ENCODE measurements at places on chromosomes 3 and 15. TPM values are rescaled to one million over a fixed set of nuclear protein-coding genes. Genes with fewer than 3 reads are reported as not detected.
A peak's percentile ranks its signal among the peaks of the same experiment; 100 is the strongest.

The CCRL2 gene
- not detected for total RNA-seq

DNA sequence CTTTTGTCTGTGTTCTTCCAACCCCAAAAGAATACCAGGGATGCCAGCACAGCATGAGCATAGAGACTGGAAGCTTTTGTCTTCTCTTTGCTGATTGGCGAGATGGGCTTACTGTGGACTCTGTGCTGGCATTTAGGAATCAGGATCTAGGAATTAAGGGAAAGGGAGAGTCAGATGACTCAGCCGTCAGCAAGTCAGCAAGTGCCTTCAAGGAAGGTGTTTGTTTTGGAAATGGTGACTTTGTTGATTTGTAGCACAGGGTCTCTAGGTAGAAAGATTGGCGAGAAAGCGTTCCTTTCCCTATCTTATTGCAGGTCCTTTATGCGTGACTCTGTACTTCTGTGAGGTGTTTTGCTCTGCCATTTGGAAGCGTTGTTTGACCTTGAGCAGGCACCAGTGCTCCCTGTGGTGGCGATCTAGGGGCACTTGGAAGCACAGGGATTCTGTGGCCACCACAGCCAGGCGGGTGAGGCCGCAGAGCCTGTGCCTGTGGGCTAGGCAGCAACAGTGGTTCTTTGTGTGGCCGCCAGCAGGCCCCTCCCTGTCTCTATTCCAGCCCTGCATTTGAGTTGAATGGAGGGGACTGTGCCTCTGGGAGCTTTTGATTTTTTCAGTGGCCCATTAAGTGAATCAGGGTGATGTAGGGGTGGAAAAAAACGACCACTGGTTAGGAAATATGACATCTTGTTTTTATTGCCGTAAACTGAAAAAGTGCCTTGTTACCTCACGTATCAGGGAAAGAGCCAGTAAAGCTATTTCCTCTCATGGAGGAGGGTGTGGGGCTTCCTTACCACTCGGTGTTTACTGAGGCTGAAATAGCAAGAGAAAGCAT, 19.0 kb downstream of the FAN1 start:
- H3K27ac ChIP-seq: no peak overlapping the region
- H3K27me3 ChIP-seq: no peaks in the 10 kb centered on the region
- DNase-seq: no peak
- no peaks in the 10 kb centered on the region for H3K4me1 ChIP-seq
- H3K4me3 ChIP-seq: no peak overlapping the region

- DNase-seq: no peak
- no peak overlapping the region for H3K4me3 ChIP-seq
- H3K4me1 ChIP-seq: no peaks in the 10 kb centered on the region
- H3K27ac ChIP-seq: no peak overlapping the region
- no peaks in the 10 kb centered on the region for H3K36me3 ChIP-seq
Measured at GRCh38 chr3:166177130-166177529, 339.9 kb upstream of the BCHE start.

The ASB14 gene
- not detected for total RNA-seq

- no peaks in the 10 kb centered on the region for H3K27me3 ChIP-seq
- H3K4me1 ChIP-seq: peaks cover 4% of the 10 kb centered on the region
- DNase-seq: no peak
- H3K36me3 ChIP-seq: no peaks in the 10 kb centered on the region
- H3K4me3 ChIP-seq: no peak overlapping the region
Measured at GRCh38 chr3:98594628-98595324, 1.4 kb upstream of the CPOX start.

The ARPP21 gene
- total RNA-seq: not detected

The GOLGA6L7 gene
- not detected for total RNA-seq

- H3K4me3 ChIP-seq: peak overlapping the region; percentile 93
- DNase-seq: no peak
- H3K27ac ChIP-seq: no peak overlapping the region
- H3K27me3 ChIP-seq: no peaks in the 10 kb centered on the region
Measured at GRCh38 chr3:182795389-182795782, 2.1 kb downstream of the ATP11B start.

- no peaks in the 10 kb centered on the region for H3K36me3 ChIP-seq
- H3K27ac ChIP-seq: no peak overlapping the region
- H3K27me3 ChIP-seq: no peaks in the 10 kb centered on the region
Measured at GRCh38 chr15:45674677-45675076, 39.8 kb downstream of the SQOR start.

The SKOR1 gene
- 0.92 TPM for total RNA-seq

The FBXW12 gene
- total RNA-seq: not detected

DNA sequence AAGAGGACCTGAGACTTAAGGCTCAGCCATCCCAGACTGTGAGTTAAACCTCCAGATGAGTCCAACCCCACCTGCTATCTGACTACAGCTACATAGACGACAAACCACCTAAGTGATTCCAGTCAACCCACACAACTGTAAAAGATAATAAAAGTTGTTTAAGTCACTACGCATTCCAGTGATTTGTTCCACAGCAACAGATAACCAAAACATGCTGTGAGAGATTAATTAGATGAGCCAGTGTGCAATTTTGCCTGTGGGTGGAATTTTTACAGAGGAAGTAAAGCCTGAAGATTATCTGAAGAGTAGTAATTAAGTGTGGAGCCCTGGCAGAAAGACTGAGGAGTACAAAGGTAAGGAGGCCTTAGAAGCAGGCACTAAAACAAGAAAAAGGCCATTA, 5.4 kb downstream of the BTBD1 start:
- H3K27me3 ChIP-seq: no peaks in the 10 kb centered on the region
- H3K36me3 ChIP-seq: no peaks in the 10 kb centered on the region
- H3K4me3 ChIP-seq: no peak overlapping the region
- no peak for DNase-seq

The FRMD5 gene
- 0.12 TPM for total RNA-seq

- no peak for DNase-seq
- no peaks in the 10 kb centered on the region for H3K36me3 ChIP-seq
- no peak overlapping the region for H3K27ac ChIP-seq
- H3K4me1 ChIP-seq: peaks cover 3% of the 10 kb centered on the region
Measured at GRCh38 chr15:63489352-63489751, 15.0 kb upstream of the USP3 start.

GRCh38 chr15:89087161-89087829, 961 bp upstream of the ABHD2 start:
- H3K4me3 ChIP-seq: peak overlapping the region; percentile 47
- H3K27ac ChIP-seq: peak overlapping the region; percentile 58
- H3K27me3 ChIP-seq: no peaks in the 10 kb centered on the region
- no peaks in the 10 kb centered on the region for H3K36me3 ChIP-seq
- no peak for DNase-seq

DNA sequence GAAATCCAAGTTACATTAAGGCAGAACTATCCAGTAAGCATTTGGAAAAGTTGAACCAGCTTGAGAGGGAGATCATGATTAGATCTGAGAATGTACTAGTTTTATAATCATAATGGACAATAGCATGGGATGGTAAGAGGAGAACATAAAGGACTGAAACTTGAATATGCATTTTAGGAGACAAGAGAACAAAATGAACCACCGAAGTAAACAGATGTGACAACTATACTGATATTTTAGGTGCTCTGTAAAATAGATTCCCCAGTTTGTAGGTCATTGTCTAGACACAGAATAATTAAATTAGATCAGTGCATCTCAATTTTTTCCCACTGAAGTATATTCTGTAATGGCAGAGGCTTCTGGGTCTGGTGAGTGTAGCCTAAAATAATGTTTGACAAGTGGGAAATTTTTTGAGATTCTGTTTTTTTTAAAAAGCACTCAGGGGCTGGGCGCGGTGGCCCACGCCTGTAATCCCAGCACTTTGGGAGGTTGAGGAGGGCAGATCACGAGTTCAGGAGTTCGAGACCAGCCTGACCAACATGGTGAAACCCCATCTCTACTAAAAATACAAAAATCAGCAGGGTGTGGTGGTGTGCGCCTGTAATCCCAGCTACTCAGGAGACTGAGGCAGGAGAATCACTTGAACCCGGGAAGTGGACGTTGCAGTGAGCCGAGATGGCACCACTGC, 16.3 kb downstream of the ECT2 start:
- H3K36me3 ChIP-seq: no peaks in the 10 kb centered on the region
- H3K4me3 ChIP-seq: no peak overlapping the region
- H3K27me3 ChIP-seq: no peaks in the 10 kb centered on the region
- no peak for DNase-seq

- H3K27me3 ChIP-seq: no peaks in the 10 kb centered on the region
- no peak for DNase-seq
- no peaks in the 10 kb centered on the region for H3K36me3 ChIP-seq
- no peaks in the 10 kb centered on the region for H3K4me1 ChIP-seq
- no peak overlapping the region for H3K4me3 ChIP-seq
Measured at GRCh38 chr3:45056608-45057301, 30.7 kb downstream of the CLEC3B start.

- no peak for DNase-seq
- H3K4me1 ChIP-seq: no peaks in the 10 kb centered on the region
- no peaks in the 10 kb centered on the region for H3K27me3 ChIP-seq
- no peak overlapping the region for H3K27ac ChIP-seq
Measured at GRCh38 chr3:77370413-77370812, 330.5 kb downstream of the ROBO2 start.

The PLA2G4D gene
- total RNA-seq: not detected

DNA sequence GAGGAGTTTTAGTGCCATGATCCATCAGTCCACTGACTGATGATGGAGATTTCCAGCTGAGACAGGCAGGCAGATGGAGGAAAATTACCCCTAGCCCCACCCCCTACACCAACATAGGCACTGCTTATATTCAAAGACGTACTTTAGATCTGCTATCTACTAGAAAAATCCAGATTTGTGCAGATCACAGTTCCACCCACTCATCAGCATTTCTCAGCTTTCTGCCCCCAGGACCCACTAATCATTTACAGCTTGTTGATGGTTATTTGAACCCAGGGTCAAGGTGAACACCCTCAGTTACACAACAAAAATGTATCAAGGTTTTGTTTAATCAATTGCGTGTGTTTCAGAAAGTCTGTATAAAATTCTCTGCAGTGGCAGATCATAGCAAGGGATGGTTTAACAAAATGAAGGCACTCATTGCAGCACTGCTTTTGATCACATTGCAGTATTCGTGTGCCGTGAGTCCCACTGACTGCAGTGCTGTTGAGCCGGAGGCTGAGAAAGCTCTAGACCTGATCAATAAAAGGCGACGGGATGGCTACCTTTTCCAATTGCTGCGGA, at the start of gene HRG:
HRG (plus strand) TSS at position 390 of the 564 bp plus-strand sequence; CDS start at position 408, 18 bp downstream.
- no peak for DNase-seq
- H3K27ac ChIP-seq: no peak within 1 kb of the TSS
- H3K4me3 ChIP-seq: no peak within 1 kb of the TSS
- no peaks in the 10 kb centered on the region for H3K27me3 ChIP-seq
- H3K4me1 ChIP-seq: no peaks in the 10 kb centered on the region
- no peaks in the 10 kb centered on the region for H3K36me3 ChIP-seq

- H3K4me1 ChIP-seq: no peaks in the 10 kb centered on the region
- H3K27ac ChIP-seq: no peak overlapping the region
- no peak overlapping the region for H3K4me3 ChIP-seq
- DNase-seq: no peak
- no peaks in the 10 kb centered on the region for H3K36me3 ChIP-seq
- no peaks in the 10 kb centered on the region for H3K27me3 ChIP-seq
Measured at GRCh38 chr3:178302966-178303930, 233.0 kb upstream of the KCNMB2 start.

DNA sequence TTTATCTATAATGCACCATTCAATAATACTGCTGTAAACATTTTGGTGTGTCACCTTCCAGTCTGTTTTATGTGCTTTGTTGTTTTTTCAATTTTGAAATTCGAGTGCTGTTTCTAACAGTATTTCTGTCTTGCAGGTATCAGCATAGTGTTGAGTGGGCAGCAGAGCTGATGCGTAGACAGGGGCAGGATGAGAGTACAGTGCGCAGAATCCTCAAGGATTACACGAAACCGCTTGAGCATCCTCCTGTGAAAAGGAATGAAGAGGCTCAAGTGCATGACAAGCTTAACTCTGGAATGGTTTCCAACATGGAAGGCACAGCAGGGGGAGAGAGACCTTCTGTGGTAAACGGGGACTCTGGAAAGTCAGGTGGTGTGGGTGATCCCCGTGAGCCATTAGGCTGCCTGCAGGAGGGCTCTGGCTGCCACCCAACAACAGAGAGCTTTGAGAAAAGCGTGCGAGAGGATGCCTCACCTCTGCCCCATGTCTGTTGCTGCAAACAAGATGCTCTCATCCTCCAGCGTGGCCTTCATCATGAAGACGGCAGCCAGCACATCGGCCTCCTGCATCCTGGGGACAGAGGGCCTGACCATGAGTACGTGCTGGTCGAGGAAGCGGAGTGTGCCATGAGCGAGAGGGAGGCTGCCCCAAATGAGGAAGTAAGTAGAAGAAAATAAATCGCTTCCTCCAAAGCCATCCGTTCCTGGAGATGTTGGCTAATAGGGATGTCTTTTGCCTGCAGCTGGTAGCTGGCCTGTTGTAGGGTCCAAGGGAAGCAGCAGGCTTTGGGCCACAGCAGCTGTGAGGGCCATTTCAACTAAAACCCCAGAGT, 19.1 kb downstream of the TSEN2 start:
- H3K4me3 ChIP-seq: no peak overlapping the region
- peaks cover 9% of the 10 kb centered on the region for H3K4me1 ChIP-seq
- H3K27me3 ChIP-seq: no peaks in the 10 kb centered on the region
- DNase-seq: no peak

The PIERCE2 gene
- 1.5 TPM for total RNA-seq

- H3K27ac ChIP-seq: no peak overlapping the region
- H3K4me3 ChIP-seq: no peak overlapping the region
- peaks cover 6% of the 10 kb centered on the region for H3K4me1 ChIP-seq
- H3K27me3 ChIP-seq: no peaks in the 10 kb centered on the region
- no peaks in the 10 kb centered on the region for H3K36me3 ChIP-seq
Measured at GRCh38 chr3:10927551-10927950, 65.0 kb upstream of the SLC6A1 start.

The SH3GL3 gene
- 0.32 TPM for total RNA-seq

GRCh38 chr15:99118258-99118632, 13.4 kb downstream of the SYNM start:
- no peaks in the 10 kb centered on the region for H3K36me3 ChIP-seq
- peaks cover under 1% of the 10 kb centered on the region for H3K4me1 ChIP-seq
- no peaks in the 10 kb centered on the region for H3K27me3 ChIP-seq
- H3K4me3 ChIP-seq: no peak overlapping the region

The FURIN gene
- 35.1 TPM for total RNA-seq

GRCh38 chr3:180546863-180547262, 55.1 kb upstream of the TTC14 start:
- peak overlapping the region; percentile 63 for H3K27ac ChIP-seq
- H3K4me3 ChIP-seq: no peak overlapping the region
- H3K36me3 ChIP-seq: no peaks in the 10 kb centered on the region
- H3K4me1 ChIP-seq: peaks cover 5% of the 10 kb centered on the region
- H3K27me3 ChIP-seq: no peaks in the 10 kb centered on the region

DNA sequence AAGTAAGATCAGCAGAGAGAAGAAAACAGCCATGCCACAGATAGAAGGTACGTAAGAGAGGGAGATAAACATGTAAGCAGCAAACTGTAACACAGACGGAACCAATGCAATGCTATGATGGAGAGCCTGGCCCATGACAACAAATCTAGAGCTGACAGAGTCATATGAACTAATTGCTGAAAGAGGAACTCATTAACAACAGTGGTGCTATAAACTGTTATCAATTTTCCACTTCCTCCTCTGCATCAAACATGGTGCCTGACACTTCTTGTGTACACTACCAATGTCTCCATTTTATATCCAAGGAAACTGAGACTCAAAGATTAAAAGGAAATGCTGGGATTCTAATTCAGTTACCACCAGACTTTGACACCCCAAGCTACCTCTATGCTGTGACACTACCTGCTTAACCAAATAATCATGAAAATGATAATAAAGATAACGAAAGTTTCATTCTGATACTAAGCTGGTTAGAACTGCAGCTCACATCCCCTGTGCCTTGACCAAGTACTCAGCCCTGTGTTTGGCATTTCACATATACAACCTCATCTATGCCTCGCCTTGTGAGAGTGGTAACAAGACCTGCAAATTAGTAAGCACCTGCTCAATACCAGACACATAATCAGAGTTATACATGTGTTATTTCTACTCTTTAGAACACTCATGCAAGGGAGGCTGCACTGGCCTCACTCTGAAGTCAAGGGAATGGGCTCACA, 79.3 kb downstream of the ANO10 start:
- H3K4me1 ChIP-seq: no peaks in the 10 kb centered on the region
- H3K27me3 ChIP-seq: no peaks in the 10 kb centered on the region
- DNase-seq: no peak
- no peak overlapping the region for H3K4me3 ChIP-seq
- H3K27ac ChIP-seq: no peak overlapping the region
